ENCODE measurements at places on chromosomes 11 and 22.

- DNase-seq: no peak
These were observed 282.5 kb downstream of the KCNA4 start for GRCh38 chr11:29734287-29734686.

- no peak for DNase-seq
These were observed 1255.9 kb downstream of the TBC1D22A start for GRCh38 chr22:48018346-48018745.

GRCh38 chr22:46121523-46122287, 28.6 kb upstream of the PPARA start:
- no peak for DNase-seq

DNA sequence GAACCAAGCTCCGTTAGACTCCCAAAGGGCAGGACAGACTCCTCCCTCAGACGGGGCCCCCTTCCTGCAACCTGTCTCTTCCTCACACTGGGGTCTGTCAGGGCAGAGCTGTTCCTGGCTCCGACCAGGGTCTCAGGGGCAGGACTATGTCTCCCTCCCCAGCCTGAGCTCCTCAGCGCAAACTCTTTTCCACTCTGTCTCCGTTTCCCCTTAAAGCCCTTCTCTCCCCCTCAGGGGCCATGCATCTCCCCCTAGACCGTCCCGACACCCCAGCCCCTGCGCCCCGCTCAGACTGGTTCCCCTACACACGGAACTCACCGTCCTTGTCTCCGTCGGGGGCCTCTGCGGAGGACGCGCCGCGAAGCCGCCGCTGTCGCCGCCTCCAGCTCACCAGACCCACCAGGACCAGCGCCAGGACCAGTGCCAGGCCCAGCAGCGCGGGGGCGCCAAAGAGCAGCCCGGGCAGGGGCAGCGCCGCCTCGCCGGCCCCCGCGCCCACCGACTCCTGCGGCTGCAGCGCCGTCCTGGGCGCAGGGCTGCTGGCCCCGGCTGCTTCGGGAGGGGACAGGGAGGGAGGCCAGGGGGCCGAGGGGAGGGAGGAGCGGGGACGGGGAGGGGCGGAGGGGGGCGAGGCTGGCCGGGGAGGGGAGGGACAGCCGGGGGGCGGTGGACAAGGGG, 684 bp downstream of the TNFRSF13C start:
- no peak for DNase-seq

- DNase-seq: no peak
These were observed 96.4 kb downstream of the PRMT3 start for GRCh38 chr11:20483931-20484330.

DNA sequence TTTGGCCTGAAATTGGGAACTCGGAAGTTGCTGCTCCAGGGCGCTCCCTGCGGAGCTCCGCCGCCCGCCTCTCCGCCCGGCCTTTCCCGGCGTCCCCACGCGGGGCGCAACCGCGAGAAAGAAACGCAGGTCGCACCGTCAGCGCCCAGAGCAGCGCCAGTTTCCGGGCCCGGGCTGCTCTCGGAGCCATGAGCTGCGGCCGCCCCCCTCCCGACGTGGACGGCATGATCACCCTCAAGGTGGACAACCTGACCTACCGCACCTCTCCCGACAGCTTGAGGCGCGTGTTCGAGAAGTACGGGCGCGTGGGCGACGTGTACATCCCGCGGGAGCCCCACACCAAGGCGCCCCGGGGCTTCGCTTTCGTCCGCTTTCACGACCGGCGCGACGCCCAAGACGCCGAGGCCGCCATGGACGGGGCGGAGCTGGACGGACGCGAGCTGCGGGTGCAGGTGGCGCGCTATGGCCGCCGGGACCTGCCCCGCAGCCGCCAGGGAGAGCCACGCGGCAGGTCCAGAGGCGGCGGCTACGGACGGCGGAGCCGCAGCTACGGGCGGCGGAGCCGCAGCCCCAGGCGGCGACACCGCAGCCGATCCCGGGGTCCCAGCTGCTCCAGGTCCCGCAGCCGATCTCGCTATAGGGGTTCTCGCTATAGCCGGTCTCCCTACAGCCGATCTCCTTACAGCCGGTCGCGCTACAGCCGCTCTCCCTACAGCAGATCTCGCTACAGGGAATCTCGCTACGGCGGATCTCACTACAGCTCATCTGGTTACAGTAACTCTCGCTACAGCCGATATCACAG, 521 bp downstream of the SRSF8 start:
- DNase-seq: peak; percentile 78

GRCh38 chr22:32446321-32446720, 17.9 kb downstream of the BPIFC start:
- DNase-seq: no peak

- DNase-seq: no peak
These were observed 14.3 kb downstream of the MPST start for GRCh38 chr22:37033605-37034430.

GRCh38 chr22:24437091-24437490, 9.7 kb downstream of the ADORA2A start:
- DNase-seq: no peak

- no peak for DNase-seq
These were observed 12.8 kb downstream of the ARRB1 start for GRCh38 chr11:75338516-75339208.

DNA sequence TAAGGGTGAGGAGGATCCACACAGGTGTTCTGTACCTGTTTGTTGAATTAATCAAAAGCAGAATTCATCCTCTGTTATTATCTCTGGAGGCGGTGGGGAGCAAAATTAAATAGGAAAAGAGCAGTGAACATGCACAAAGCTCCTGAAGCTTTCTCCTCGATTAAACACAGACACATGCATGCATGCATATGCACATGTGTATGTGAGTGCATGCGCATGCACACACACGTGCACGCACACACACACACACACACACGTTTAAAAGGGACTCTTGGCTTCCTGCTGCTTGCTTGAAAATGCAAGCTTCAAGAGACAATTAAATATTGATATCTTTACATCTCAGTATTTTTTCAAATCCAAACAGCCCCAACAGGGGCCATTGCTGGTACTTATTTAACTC, 462.1 kb downstream of the BUD13 start:
- DNase-seq: no peak

DNA sequence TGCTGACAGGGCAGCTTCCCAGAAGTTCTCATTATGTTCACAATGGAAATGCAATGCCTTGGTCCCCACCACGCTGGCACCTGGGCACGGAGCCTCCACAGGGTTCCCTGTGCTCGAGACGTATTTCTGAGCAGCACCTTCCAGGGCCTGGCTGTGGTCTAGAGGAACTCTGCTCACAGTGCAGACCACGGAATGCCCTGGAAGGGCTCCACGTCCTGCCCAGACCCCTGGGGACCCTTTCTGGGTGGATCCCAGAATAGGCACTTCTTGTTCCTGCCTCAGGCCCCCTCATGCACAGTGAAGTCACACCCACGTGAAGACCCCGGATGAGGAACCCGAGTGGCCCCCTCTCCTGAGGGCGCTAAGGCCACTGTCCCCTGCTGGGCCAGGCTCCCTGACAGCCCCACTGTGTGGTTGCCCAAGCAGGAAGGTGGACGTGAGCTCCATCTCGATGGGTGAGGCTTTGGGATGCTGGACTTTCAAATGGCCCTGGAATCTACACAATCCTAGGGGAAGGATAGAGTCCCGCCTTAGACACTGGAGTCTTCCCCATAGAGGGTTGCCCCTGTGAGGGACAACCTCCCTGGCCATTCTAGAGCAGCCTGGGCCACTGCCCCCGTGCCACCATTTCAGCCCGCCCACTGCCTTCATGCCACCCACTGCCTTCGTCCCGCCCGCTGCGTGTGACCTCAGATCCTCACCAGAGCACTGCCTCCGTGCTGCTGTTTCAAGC, 1106.8 kb downstream of the BRD1 start:
- no peak for DNase-seq

GRCh38 chr11:118046051-118046963, 30.6 kb upstream of the TMPRSS4 start:
- DNase-seq: no peak

DNA sequence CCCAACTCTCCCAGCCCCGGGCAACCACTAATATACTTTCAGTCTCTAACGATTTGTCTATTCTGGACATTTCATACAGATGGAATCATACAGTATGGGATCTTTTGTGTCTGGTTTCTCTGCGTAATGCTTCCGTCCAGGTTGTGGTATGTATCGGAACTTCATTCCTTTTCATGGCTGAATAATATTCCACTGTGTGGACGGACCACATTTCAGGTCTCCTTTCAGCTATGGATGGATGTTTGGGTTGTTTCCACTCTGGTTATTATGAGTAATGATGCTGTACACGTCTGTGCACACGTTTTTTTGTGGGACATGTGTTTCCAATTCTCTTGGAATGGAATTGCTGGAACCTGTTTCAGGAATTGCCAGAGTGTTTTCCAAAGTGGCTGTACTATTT, 17.4 kb upstream of the CPT1A start:
- DNase-seq: no peak

GRCh38 chr11:44885919-44886789, 64.5 kb downstream of the TP53I11 start:
- DNase-seq: no peak

DNA sequence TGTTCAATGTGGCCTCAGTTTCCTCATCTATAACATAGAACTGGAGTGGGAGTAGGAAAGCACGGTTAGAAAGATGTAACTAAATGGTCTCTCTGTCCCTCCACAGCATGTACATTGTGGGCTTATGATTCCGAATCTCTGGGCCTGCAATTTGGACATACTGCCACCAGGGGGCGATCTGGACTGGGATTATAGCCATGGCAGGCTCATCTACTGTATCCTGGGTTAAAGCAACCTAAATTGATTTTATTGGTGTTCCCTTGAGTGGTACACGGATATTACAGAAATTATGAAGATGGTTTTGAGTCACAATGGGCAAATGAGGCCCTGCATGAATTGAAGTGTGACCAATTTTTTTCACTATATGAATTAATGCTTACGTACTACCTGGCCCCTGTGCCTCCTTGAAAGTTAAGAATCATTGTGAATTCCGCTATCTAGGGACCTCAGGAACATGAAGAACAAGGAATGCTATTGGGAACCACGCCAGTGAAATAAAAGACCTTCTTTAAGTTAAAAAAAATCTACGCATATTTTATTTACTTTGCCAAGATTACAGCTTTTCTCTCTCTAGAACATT, 32.9 kb downstream of the TST start:
- DNase-seq: no peak

GRCh38 chr11:86021377-86021776, 47.5 kb downstream of the PICALM start:
- no peak for DNase-seq

GRCh38 chr11:125083312-125084056, 20.4 kb downstream of the SLC37A2 start:
- DNase-seq: no peak

- no peak for DNase-seq
These were observed 210.8 kb downstream of the CEP164 start for GRCh38 chr11:117538263-117539135.

DNA sequence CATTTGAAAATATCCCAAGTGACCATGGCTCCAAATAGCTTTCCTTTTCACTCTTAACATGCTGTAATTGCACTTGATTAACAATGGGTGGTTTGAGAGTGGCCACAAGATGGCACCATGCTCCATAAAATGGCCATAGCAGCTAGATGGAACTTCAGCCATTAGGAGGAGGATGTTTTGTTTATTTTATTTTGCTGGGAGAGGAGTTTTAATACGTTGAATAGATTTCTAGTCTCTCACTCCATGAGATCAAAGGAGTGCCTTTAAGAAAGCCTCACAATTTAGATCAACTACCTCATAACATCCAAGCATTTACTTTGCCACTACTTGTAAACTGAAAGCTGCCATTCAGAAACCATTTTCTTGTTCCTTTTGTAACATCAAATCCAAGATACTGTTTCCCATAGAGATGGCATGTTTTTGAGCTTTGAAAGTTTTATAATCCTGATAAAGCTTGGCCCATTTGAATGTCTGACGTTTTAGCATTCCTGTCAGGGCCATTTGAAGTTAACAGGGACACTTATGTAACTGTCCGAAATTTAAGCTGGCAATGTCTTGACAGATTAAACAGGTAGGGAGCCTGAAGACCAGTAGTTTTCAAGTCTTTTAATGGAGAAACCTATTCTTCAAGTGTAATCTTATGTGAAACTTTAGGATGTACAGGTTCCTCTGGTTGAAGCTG, 4.7 kb downstream of the FEN1 start:
- peak; percentile 79 for DNase-seq

DNA sequence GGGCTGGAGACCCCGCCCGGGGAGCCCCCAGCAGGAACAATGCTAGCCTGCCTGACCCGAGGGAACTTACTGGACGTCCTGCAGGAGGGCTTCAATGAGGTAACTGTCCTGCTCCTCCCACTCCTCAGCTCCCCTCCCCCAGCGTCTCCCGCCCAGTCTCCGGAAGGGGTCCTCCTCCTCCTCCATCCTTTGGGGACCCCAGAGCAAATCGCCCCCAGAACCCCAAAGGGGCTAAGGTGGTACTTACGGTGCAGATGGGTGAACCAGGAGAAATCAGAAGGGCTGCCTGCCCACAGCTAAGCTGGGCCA, 272 bp downstream of the DIXDC1 start:
- no peak for DNase-seq

DNA sequence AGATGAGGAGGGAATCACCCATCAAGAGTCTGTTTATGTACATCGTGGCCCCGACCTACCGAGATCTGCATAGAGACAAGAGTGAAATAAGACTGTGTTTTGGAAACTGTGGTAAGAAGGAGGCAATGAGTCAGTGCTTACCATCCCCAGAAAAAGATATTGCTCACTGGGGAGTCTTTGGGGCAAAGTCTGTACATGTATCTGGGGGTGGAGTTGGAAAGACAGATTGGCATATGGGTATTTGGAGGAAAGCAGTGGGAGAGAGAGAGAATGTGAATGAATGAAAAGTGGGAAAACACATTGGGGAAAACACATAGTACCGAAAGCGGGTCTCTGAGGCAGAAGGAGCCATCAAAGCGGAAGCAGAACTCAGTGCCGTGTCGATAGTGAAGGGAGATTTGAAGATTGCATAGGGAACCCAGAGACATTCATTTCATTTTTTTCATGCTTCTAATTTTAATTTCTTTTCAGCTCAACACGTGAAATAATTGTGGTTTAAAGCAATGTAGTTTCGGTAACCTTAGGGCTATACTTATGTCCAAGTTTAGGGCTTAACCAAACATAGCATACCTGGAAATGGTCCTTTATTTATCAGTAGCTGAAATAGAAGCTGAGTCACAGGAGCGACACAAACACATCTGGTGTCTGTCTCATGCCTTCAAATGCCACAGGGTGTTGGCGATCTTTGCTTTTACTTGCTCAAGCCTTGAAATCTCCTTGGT, 98.6 kb upstream of the CD44 start:
- no peak for DNase-seq
